ENCODE measurements at places on chromosomes 4 and X.

DNA sequence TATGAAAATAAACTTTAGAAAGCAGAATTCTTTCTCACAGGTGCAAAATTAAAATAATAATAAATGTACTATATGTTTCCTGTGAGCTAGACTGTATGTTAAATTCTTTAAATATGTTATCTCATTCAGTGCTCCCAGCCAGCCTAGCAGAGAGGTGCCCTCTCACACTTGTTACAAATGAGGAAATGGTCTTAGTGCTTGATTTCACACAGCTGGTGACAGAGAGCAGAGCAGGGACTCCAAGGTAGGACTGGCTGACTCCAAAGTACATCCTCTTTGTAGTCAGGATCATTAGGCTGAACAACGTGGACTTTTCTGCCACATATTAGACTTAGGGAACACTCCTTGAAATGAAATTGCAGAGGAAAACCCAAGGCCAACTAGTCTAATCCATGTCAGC is 72.0 kb upstream of the HHIP start:
- no peak for DNase-seq

DNA sequence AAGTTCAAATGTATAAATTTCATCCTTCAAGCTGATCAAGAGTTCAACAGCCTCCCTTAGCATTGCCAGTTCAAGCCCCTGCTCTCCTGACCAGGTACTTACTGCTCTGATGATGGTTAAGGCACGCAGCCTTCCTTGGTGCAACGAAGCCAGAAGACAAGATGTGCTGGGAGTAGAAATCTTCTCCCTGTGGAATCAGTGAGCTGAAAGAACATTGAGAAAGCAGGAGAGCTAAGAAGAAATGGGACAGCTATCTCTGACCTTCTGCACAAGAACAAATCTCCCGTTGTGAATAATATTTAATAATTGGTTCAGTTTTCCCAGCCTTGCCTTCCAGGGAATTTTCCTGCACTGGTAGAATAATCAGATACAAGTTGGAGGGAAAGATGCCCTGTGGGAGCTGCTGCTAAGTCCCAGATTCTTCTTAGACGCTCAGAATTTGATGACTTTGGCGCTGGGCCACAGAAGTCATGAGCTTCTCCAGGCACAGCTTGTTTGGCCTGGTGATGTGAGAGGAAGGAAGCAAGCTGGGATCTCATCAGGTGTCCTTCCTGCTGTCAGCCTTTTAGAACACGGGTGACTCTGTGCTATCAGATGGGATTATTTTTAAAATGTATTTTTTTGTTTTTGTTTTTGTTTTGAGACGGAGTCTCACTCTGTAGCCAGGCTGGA is 77.8 kb downstream of the CD38 start:
- peak; percentile 30 for DNase-seq

GRCh38 chrX:129737916-129738315 is 863 bp upstream of the XPNPEP2 start:
- DNase-seq: no peak

GRCh38 chr4:160019936-160020335 is 917.1 kb downstream of the RAPGEF2 start:
- DNase-seq: no peak

- no peak for DNase-seq
These were observed 891.1 kb upstream of the AGA start for GRCh38 chr4:178333355-178333754.

DNA sequence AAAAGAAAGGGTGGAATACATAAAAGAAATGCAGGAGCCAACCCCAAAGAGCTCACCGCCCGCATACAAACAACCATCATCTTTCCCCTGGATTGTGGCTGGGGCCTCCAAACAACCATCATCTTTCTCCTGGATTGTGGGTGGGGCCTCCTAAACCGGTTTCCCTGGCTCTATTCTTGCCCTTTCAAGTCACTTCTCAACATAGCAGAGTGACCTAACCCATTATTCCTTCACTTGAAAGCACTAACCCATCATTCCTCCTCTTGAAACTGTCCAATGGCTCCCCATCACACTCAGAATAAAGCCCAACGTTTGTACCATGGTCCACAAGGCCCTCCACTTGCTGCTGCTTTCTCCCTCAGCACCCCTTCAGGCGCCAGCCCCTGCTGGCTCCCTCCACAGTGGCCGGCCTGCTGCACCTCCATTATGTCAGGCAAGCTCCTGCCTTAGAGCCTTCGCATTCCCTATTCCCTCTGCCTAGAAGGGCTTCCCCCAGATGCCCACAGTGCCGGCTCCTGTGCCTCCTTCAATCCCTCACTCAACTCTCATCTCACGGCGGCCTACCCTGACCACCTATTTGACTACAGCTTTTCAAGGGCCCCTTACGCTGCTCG is 24.1 kb downstream of the SMIM43 start:
- DNase-seq: no peak

GRCh38 chrX:66163849-66164411 is at the start of gene HEPH:
TSS of gene HEPH (plus strand) at chrX:66164247. CDS start at chrX:66170571, 6,324 bp downstream.
- DNase-seq: no peak

DNA sequence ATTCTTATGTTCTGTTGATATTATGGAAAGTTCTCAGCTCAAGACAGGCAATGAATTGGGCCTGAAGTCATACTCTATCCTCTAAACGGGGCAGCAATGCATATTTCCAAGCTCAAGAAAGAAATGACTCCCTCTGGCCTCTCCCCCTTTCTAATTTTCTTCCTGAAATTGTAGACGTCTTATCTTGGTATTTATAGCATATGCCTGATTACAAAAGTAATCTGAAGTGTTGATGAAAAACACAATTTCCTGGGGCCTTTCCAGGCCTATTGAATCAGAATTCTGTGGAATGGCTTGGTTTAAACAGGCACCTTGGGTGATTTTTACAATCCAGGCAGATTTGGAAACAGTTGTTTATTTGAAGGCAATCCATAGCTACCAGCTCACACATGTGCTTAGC is 21.4 kb upstream of the PGRMC2 start:
- no peak for DNase-seq

DNA sequence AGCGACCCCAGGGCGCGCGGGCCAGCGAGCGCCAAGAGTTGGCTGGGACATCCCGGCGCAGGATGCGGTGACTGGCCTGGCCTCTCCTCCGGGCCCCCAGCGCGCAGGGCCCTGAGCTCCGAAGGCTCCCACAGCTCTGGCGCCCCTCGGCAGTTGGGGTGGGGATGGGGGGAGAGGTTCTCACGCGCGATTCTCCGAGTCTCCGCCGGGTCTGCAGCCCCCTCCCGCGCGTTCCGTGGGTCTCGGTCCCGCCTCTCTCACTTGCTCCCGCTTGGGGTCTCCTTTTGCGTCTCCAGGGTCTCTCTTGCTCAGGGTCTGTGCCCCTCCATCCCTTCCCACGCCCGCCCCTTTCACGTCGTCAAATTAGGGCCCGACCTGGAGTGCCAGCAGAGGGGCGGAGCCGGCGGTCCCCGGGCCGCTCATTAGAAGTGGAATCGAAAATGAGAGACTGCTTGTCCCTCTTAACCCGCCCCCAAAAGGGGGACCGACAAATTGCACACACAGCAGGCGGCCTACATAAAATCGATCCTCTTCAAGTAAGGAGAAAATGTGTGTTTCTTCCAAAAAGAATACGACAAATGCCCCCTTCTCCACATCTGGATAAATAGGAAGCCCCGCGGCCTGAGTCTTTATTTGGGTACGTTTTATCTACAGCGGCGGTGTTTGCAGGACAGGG is 877 bp upstream of the NKX1-1 start:
- no peak for DNase-seq
